ENCODE measurements at places on chromosomes 1 and 21. TPM values are rescaled to one million over a fixed set of nuclear protein-coding genes. Genes with fewer than 3 reads are reported as not detected.

DNA sequence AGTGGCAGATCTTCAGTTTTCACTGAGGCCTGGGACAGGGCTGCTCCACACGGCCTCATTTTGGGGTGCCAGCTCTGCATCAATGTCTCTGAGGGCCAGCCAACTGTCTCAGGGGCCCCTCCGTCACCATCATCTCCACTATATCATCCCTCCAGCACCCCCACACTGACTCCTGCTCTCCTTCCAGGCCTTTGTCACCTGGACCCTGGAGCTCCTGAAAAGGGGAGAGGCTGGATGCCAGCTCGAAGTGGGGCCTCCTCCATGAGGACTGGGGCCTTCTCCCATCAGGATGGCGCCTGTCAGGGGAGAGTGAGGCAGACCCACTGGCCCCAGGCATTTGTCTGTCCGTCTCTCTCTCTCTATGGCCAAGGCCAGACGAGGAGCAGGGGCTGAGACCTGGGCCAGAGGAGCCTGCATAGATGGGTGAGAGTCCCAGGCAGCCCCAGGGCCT is 44.7 kb upstream of the LRP8 start:
- no peak for DNase-seq

DNA sequence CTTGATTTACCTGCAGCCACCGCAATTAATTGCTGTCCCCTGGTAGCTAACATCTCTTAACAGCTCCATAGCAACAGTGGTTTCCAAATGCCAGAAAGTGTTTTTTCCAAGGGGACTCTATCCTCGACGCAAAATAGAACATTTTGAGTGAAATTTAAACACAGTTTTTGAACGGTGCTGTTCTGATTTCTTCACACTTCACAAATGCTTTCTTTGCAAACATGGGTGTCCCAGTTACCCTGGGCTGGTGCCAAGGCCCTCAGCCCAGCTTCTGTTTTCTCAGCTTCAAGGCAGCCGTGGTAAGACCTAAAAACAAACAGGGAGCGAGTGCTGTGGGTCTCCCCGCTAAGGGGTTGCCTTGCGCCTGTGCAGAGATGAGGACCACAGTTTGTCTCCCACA is 147.3 kb upstream of the VAMP3 start:
- no peak for DNase-seq

- DNase-seq, result no peak
Observed at GRCh38 chr1:153428073-153428638, 11.8 kb downstream of the S100A7A start.

Gene NTRK1
- total RNA-seq, result 1.6 TPM

DNA sequence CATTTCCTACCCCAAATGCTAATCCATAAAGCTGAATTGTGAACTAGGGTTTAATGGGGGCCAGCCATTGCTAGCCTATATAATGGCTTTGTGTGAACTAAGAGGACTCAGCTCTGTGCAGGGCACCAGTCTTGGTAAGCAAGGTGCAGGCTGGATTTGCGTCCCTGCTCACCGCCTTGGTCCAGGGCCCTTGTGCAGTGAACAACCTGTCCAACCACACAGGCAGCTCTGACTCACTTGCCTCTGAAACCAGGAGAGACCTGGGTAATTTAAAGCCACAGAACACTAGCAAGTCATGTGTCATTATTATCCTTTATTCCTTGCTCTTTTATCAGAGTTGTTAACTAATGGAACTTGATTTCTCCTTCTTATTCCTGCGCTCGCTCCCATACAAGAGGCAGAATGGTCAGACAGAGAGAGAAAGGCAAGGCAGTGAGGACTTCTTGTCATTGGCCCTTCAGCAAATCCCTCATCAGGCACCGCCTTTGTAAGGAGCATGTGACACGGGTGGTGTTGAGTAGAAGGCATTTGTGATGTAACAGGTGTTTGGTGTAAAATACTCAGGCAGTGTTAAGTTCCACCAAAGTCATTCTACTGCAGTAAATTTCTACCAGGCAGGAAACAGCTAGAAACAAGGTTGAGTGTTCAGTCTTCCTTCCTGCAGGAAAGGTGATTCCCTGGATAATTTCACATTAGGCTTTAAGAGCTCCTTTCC is 67.3 kb upstream of the OLIG2 start:
- DNase-seq, result no peak

Gene B4GALT2
- total RNA-seq, result 10.3 TPM

- no peak for DNase-seq
Observed at GRCh38 chr1:216830424-216831210, 107.4 kb upstream of the ESRRG start.

Gene WDR64
- total RNA-seq, result 0.14 TPM

DNA sequence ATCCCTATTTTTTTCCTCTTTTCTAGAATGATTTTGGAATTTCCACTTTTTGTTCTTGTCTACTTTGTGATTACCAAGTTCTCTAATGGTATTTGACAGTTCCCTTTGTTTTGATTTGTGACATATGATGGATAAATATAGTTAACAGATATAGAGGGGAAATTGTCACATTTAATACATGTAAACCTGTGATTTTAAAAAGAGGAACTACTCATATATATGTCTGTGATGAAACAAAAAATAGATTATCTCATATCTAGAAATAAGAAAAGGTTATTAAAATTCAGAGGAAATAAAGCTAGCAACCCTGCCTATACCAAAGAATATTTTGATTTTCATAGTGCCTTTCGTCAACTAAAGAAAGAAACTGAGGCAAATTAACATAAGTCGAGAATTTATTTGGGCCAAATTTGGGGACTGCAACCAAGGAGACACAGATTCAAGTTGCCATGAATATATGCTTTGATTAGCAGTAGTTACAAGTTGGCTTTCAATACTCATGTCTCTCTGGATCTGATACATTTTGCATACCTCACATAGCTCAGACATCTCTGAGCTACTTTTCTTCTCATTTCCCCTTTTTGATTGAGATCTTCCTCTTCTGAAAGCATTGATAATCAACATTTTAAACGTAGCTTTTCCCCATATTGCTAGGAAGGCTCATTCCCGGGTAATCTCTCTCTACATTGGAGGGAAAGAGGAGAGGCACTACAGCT is 15.6 kb upstream of the C21orf91 start:
- DNase-seq, result no peak

DNA sequence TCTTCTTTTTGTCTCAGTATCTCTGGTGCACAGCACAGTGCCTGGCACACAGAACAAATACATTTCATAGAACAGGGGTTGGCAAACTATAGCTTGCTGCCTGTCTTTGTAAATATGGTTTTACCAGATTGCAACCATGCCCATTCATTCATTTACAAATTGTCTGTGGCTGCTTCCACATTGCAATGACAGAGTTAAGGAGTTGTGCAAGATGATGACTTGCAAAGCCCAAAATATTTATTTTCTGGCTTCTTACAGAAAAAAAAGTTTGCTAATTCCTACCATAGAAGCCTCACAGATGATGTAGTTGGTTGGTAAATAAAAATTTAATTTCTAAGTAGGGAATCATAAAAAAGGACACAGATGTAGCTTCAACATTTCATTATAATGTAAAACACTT is 11.2 kb upstream of the HMGB4 start:
- no peak for DNase-seq

DNA sequence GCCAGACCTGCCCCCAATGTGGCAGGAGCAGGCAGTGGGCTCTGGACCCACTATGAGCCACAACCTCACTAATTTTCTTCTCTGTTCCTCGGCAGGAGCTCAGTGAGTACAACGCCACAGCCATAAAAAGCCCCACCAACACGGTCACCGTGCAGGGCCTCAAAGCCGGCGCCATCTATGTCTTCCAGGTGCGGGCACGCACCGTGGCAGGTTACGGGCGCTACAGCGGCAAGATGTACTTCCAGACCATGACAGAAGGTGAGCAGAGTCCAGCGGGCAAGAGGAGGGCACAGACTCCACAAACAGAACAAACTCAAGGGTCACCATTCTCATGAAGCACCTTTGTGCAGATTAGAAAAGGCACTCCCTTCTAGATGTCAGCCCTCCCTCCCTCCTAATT is 79.9 kb downstream of the LACTBL1 start:
- no peak for DNase-seq

Gene GUCA2A
- total RNA-seq, result 0.57 TPM

GRCh38 chr1:41622402-41622801 is 137.9 kb upstream of the EDN2 start:
- DNase-seq, result no peak

Gene TFF2
- not detected for total RNA-seq

- DNase-seq, result no peak
Observed at GRCh38 chr1:25447547-25447946, 16.9 kb downstream of the MACO1 start.

DNA sequence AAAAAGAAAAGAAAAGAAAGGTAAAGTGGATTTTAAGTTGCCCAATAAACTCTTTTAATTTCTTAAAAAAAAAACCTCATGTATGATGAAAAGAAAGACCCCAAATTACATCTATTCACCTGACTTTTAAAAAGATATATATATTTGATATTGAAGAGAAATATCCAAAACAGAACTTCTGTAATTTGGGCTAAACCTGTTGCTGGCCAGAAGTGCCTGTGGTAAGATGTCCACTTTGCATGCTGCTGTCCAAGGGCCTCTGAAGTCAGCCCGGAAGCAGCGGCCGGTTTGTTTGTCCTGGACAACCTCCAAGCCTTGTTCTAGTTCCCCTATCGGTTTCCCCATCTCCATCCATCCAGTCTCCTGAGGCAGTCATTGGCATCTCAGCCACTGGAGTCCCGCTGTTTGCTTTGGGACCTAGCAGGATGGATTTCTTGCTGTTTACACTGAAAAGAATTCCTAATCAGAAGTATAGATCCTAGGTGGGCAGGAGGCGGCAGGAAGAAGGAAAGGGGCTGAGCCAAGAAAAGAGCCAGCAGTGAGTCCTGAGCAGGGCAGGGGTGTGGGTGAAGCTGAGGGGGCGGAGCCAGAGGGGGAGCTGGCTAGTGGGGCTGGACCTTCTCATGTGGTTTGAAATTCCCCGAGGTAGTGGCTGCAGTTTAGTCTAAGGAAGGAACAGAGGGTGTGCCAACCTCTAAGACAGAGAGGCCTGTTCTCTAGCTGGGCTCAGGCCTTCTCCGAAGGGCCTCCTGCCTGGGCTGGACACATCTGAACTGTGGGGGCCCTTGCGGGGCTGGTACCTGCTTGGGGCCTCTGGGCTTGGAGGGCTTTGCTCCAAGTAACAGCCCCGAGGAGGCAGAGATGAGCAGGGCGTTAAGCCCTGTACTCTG is 3.3 kb downstream of the NCMAP start:
- DNase-seq, result no peak

DNA sequence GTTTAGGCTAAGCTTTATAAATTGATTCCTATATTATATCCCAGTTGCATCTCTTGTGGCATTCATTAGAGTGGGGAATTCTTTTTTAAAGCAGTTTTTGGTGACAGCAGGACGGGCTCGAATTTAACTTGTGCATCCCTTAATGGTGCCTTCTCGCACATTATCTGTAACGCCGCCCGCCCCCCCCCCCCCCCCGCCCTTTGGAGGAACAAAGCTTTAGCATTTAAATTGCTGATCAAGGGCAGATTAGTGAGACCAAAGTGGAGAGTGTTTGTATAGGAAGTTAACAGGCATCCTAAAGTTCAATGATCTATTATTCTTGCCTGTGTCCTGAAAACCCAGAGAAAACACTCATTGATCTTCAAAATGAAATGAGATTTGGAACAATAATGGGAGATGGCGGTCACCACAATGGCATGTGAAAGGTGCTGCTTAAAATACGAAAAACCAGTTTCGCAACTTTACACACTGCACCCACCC is 2.2 kb downstream of the LMO4 start:
- DNase-seq, result no peak

DNA sequence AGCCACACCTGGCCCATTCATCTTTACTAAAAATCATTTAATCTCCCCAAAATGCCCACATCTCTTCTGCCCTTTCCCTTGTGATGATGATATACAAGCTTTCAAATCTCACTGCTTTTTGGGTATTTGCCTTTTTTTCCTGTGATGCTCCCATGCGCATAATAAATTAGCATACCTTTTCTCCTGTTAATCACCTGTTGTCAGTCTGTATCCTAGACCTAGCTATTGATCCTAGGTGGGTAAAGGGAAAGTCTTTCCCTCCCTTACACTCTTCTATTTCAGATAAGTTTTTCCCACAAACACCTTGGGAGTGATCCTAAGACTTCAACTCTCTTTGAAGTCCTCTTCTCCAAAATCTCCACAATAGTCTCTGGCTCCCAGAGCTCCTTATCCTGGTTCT is 12.0 kb upstream of the SLC35A3 start:
- no peak for DNase-seq

Gene DEPDC1
- 15.5 TPM for total RNA-seq

DNA sequence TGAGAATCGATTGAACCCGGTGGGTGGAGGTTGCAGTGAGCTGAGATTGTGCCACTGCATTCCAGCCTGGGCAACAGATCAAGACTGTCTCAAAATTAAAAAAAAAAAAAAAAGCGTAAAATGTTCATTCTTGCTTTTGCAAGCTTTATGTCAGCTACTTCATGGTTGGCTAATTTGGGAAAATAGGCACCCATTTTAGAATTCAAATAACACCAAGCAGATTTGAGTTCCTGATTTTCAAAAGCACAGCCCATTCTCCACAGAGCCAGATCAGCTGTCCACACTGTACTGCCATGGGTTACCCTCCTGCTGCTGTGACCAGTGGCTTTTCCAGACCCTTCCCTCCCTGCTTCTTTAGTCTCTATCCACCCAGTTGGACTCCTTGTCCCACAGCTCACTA is 4.4 kb downstream of the THEM5 start:
- DNase-seq, result no peak

Gene KLHL12
- total RNA-seq, result 25.2 TPM

DNA sequence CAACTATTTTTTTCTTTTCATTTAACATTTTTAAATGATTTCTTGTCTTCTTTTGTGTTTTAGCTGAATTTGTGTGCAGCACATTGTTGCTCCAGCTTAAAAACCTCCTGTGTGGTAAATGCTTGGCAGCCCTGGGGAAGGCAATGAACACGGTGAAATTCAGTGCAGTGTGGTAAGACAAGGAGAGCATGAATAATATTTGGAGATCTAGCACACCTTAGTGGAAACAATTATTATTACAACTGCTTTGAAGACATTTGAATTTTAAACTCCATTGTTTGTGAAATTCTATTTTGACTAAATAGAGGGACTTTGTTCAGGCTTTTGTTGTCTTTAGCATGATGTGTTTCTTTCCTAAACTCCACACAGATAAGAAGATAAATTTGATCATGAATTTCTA is 242.6 kb upstream of the CXADR start:
- DNase-seq, result no peak

DNA sequence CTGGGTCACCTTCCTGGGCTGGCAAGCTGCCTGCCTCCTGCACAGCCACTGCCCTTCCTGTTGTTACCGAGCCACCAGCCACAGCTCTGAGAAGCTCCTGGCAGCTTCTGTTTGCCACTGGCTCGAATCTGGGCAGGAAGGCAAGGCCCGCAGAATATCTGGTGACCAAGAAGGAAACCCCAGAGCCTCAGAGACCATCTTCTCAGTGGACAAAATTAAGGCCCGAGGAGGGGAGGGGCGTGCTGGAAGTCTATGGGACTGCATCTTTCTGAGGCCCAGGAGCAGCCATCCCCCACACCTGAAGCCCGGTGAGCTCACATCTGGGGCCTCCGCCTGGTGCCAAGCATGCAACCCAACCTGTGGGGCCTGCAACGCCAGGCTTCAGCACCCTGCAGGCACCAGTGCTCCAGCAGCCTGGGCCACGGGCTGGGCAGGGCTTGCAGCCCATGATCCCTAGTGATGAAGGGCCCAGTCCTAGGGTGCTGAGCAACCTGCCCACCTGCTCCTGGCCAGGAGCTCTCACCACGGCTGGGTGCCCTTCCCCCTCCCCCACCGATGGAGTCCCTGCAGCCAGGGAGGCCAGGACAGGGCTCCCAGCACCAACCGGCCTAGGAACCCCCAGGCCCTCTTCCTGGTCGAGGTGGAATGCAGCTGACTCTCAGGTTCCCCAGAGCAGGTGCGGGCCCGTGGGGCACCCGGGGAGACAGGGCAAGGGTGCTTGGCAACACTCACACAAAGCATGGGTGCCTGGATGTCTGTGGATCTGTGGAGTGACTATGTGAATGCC is 879 bp downstream of the CPTP start:
- DNase-seq, result no peak

GRCh38 chr1:47823040-47823808 is 174.0 kb downstream of the TRABD2B start:
- DNase-seq, result no peak

Measured in thymus (tissue), 14 donors.